CD4-positive, alpha-beta T cell treated with Interleukin-10 for 1 hour (primary cell): ENCODE measurements at places on chromosomes 13 and 19.

GRCh38 chr19:14826006-14826405, 9.0 kb downstream of the OR7A5 start:
- no peak for DNase-seq

DNA sequence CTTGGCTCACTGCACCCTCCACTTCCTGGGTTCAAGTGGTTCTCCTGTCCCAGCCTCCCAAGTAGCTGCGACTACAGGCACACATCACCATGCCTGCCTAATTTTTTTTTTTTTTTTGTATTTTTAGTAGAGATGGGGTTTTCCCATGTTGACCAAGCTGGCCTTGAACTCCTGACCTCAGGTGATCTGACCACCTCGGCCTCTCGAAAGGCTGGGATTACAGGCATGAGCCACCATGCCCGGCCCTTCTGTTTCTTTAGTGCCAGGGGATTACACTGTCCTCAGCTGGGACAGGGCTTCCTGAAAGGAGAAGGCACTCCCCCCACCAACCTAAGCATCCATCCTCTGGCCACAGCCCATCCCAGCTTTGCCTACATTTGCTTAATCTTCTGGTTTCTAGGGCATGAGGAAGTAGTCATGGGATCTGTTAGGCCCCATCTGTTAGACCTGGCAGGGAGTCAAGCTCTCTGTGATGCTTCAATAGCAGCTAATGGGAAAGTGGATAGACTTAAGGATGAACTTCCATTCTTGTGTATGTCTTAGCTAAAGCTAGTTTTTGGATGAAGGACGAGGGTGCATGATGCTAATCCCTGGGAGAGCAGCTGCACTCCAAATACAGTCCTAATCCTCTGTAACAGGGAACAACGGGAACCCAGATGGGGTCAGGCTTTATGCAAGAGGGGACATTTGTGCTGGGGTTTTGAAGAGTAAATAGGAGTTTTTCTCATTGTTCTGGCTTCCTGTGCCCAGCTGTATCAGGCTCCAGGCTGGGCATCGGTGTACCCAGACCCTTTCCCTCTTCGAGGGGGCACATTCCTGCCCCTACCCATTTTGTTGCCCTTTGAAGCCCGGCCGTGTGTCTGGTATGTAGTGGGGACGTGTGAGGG, 2.6 kb downstream of the VAV1 start:
- no peak for DNase-seq

GRCh38 chr13:85497652-85498051, 301.6 kb downstream of the SLITRK6 start:
- DNase-seq: no peak

DNA sequence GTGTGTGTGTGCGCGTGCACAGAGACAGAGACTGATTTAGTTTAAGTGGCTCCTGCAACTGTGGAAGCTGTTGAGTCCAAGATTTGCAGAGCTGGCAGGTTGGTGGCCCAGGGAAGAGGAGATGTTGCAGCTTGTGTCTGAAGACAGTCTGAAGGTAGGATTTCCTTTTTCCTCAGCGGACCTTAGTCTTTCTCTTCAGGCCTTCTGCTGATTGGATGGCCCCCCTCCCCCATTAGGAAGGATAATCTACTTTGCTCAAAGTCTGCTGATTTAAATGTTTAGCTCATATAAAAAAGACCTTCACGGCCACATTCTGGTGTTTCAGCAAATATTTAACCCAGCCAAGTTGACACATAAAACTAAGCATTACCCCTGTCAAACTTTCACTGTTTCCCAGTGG, 84.3 kb downstream of the SLC15A1 start:
- DNase-seq: no peak

GRCh38 chr19:9789066-9789465, 20.5 kb upstream of the ZNF846 start:
- DNase-seq: no peak

DNA sequence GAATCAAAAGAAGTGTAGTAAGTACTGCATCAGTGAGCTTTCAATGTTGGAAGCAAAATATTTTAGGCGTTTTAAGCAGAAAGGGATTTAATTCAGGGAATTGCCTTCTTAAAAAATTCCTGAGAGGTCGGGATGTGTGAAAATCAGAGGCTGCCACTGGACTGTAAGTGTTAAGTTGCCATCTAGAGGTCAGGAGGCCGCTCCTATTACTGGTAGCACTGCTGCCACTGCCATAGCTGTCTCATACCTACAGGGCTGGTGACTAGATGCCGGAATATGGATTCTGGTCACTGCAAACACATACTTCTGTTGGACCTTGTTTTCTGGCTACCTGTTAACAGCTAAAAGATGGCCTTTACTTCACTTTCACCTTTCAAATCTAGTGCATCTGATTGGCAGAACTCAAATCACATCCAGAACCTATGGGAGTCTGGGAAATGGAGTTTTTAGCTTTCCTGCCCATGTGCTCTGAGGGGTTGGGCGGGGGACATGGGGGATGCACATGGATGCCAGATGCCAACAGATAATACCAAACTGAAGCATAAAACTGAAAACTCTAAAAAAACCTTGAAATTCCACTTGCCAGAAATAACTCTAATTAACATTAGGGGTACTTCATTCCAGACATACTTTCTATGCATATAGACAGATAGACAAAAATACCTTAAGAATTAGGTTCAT, 29.8 kb downstream of the DGKH start:
- DNase-seq: no peak

- DNase-seq: peak; percentile 68
These were observed 12.7 kb upstream of the PSMD8 start for GRCh38 chr19:38361633-38362075.

DNA sequence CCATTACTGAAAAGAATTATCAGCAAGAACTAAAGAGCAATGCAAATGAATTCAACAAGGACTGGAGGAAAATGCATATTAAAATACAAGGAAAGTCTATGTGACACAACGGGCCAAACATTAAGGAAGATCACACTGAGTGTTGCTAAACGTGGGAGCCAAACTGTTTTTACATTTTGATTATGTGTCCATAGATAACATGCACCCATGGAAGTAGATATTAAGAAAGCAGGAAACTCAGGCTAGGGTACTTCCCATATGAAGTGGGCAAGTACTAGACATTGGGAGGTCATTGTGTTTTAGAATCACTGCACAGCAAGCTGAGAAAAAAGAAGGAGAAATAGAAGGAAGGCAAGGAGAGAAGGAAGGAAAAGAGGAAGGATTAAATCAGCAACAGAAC, 161.8 kb downstream of the KCTD12 start:
- DNase-seq: no peak

GRCh38 chr13:37656247-37656940, 57.8 kb upstream of the POSTN start:
- DNase-seq: no peak

DNA sequence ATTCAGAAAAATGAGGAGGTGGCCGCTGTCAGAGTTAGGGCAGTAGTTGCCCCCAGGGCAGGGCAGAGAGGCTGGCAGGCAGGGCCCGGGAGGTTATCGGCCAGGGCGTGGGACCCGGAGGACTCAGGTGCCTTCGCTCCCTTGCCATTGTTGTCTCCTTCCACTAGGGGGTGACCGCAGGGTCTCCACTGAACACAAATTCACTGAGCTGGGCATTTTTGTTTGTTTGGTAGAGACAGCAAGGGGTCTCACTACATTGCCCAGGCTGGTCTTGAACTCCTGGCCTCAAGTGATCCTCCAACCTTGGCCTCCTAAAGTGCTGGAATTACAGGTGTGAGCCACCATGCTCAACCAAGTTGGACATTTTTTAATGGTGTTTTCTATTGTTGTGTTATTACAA, 25.1 kb downstream of the CARS2 start:
- peak; percentile 31 for DNase-seq

DNA sequence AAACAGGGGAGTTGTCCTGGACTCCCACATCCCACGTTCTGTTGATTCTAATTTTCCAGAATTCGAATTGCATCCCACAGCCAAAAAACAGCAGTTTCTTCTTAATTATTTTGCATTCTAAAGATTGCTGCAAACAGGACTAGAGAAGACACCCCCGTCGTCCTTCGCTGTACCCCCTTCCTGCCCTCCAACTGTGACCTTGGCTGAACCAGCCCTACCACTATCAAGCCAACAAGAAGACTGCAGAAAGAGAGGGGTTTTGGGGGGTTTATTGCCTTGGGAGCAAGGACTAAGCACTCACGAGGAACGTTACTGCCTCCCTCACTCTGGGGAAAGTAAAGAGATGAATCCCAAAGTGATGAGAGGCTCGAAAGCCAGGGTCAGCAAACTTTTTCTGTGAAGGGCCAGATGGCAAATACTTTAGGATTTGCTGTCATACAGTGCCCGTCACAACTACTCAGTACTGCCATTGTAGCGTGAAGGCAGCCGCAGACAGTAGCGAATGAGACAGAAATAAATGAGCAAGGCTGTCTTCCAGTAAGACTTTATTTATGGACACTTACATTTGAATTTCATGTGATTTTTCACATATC, 32.5 kb upstream of the KATNAL1 start:
- DNase-seq: no peak

DNA sequence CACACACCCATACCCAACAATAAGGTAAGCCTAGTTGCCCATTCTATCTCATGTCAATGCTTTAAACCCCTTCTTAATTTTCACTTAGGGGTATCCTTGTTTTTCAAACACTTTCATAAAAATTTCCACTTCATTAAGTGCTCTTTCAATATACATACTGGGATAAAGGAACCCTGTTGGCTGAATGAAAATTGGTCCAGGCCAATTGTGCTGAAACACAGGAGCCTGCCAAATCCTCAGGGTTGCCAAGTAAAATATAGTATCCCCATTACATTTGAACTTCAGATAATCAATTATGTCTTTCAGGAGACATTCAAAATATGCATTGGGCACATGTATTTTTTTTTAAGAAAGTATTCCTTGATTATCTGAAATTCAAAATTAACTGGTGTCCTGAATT, 1131.1 kb downstream of the SLITRK1 start:
- DNase-seq: no peak

DNA sequence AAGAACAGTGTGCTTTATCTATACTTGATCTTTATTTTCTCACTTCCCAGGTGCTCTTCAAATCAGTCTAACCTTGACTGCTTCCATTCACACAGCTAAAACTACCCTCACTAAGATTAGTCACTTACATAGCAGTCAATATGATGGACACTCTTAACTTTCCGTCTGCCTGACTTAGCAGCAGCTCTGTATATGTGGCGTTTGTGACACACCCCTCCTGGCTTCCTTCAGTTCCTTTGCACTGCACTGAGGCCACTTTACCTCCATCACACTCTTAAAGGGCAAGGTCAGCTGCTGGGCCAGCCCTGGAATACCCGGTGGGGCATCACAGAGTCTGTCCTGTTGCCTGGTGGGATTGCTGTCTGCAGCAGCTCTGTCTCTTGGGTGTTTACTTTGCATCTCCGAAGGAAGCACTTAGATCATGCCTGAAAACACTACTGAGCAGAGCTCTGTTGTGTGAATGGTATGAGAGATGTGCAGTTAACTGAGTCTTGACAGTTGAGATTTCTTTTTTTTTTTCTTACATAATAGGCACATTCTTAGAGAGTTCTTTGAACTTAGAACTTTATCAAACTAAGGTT, 35.6 kb upstream of the IL17D start:
- no peak for DNase-seq

GRCh38 chr13:70505809-70506208, 397.6 kb upstream of the KLHL1 start:
- DNase-seq: no peak

GRCh38 chr13:58004751-58005150, 373.2 kb downstream of the PCDH17 start:
- no peak for DNase-seq

DNA sequence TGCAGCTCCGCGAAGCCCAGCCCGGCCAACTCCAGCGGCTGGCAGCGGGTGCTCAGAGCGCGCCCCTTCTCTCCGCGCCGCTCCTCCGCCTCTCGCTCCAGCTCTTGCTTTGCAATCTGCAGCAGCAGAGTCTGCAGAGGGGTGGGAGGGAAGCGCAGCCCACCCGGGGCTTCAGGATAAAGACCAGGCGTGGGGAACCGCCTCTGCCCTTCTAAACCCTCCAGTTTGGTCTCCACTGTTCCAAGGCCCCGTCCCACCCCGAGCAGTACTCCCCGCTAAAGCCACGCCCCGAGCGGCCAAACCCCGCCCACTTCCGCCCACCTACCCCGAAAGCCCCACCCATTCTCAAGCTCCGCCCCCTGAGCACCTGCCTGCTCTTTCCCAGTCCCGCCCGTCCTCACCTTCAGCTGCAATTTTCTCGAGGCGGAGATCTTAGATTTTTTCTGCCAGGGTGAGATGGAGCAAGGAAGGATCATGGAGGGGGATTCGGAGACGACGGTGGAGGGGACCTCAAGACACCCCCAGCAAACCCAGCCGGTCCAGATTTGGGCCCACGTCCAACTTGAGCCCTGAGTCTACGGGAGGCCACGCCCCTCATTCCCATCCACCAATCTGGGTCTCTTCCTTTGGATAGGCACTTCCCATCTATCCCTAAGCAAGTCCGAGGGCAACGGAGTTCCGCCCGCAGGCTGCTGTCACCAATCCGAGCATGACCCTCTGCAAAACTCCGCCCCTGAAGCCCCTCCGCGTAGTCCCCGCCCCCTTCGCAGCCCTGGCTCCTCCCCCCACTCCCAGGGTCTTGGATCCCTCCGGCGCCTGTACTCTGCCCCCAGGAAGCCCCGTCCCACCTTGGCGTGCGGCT, 1.1 kb downstream of the TNNI3 start:
- DNase-seq: peak; percentile 33

DNA sequence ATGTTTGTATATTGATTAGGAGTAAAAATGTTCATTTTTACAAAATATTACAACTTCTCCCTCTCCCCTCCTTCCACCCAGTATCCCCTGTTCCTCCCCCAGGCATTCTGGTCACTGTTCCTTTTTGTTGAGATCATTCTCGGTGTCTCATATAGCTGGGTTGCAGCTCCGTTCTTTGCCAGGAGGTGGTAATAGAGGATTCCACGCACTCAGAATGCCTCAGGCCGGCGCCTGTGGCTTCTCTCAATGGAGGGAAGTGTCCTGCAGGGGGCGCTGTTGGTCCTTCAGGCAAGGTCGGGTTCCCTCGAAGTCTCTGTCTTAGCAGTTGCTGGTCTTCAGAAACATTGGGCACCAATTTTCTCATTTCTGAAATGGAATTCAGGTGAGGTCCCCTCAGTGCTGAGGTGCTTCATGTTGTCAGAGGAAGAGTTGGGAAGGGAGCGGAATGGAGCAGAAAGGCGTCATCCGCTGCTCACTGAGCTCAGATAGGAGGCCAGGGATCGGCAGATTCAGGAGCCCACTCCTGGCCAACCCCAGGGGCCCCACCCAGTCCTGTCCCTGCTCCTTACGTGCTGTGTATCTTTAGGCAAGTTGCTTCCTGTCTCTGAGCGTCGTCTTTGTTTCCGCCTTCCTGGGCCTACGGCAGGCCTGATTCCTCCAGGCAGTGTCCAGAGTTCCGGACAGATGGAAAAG, 10.3 kb upstream of the GARIN5A start:
- peak; percentile 52 for DNase-seq
